Stimulated activated CD8-positive, alpha-beta memory T cell treated with anti-CD3 and anti-CD28 coated beads, Interleukin-2, amount 100 ng/mL, for 1 hour (primary cell): ENCODE measurements at places on chromosomes 7 and 10.

GRCh38 chr7:46811529-46811928, 770.4 kb downstream of the TNS3 start:
- DNase-seq, result no peak

- no peak for DNase-seq
Measured at GRCh38 chr10:82981137-82981723, 1106.2 kb downstream of the NRG3 start.

DNA sequence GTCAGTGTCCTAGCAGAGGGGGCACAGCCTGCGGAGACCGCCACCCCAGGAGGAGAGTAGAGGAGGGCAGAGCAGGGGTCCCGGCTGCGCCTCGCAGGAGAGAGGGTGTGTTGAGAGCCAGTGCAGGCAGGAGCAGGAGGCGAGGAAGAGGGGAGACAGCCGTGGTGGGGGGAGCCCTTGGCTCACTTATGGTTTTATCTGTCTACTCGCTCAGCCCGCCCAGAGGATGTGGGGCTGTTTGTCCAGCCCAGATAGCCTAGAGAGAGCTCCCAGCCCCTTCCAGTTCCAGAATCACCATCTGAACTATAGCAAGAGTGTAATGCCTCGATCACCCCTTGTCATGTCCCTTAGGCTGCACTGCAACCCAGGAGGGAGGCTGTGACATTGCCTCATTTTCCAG, 26.6 kb downstream of the SLC29A3 start:
- no peak for DNase-seq

GRCh38 chr7:77684030-77684429, 12.2 kb upstream of the RSBN1L start:
- DNase-seq, result no peak

- DNase-seq, result no peak
Measured at GRCh38 chr7:69482676-69483075, 115.6 kb upstream of the AUTS2 start.
